ENCODE measurements at places on chromosomes 12 and 14.

DNA sequence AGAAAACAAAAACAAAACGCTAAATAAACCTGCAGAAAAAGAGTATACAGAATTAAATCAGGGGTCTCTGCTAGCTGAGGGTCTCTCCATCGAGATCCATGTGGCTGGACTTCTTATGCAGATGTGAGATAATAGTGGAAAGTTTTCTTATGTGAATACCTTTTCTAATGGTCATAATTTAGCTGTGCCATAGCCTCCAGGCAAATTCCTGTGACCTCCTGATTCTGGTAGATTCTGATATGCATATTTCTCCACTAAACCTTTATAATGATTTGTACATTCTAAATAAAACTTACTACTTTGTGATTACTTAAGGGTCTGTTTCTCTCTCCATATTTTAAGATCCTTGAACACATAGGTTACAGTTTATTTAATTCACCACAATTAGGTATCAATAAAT lies 1002.6 kb downstream of the GALC start:
- DNase-seq: no peak

GRCh38 chr12:53710091-53710490 lies 17.2 kb downstream of the CALCOCO1 start:
- no peak for DNase-seq

DNA sequence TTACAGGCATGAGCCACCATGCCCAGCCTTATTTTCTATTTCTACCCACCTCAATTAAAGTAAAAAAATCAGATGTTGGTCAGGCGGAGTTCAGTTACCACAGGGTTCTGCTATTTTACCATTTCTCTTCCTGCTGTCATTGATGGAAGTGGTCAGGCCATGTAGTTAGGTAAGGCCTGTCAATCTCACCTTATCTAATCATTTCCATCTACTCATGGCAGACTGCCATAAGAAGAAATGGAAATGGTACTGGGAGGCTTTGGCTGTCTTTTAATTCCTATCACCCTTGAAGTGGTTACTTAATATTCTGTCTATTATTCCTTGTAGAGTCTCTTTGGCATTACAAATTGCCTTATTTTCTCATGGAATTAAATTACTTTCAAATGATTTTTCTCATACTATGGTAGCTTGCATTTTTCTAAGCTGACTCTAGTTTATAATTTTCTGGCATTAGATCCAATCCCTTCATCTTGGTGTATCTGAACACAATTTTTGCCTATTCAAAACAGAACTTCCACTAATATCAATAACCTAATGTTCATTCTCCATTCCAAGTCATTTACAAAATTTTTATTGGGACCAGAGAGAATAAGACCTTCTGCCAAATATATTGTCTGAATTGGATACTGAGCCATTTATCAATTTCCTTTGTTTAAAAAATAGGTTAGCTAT lies 198.7 kb downstream of the DACT1 start:
- no peak for DNase-seq

DNA sequence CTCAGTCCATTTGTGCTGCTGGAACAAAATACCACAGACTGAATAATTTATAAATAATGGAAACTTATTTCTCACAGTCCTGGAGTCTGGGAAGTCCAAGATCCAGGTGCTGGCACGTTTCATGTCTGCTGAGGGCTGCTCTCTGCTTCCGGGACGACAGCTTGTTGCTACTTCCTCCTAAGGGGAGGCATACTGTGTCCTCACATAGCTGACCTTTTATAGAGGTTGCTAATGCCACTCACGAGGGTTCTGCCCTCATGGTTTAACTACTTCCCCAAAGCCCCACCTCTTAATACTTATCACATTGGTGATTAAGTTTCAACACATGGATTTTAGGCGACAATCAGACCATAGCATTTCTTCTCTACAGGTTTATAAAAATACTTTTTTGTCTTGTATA lies 411.1 kb downstream of the NRXN3 start:
- DNase-seq: no peak

DNA sequence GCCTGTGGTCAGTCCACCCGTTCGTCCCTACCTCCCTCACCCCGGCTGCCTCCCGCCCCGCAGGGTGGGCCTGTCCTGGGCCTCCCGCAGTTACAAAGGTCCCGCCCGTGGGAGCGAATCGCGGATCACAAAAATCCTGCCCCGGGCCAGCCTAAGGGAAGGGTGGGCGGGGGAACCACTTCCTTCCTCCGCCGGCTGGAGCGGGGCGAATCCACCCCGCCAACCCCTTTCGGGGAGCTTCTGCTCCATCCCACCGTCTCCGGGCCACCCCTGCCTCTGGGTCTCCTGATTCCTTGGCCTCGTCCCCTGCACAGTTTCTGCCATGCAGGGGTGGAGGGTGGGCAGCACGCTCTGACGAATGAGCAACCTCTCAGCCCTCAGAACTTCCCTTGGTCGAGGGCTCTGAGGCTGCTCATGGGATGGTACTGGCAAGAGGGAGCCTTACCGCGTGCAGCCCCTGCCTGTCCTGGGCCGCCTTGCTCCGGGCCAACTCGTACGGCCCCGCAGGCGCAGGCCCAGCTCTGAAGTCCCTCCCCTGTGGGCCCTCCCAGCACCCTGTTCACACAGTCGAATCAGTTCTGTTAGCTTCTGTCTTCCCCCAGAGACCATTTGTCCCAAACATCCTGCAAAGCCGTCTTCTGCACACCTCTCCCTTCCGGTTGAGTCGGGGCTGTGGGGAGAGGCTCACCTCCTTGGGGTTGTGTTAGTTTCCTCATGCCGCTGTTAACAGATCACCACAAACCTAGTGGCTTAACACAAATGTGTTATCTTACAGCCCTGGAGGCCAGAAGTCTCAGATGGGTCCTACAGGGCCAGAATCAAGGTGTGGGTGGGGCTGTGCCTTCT lies 589 bp upstream of the HVCN1 start:
- peak; percentile 82 for DNase-seq

DNA sequence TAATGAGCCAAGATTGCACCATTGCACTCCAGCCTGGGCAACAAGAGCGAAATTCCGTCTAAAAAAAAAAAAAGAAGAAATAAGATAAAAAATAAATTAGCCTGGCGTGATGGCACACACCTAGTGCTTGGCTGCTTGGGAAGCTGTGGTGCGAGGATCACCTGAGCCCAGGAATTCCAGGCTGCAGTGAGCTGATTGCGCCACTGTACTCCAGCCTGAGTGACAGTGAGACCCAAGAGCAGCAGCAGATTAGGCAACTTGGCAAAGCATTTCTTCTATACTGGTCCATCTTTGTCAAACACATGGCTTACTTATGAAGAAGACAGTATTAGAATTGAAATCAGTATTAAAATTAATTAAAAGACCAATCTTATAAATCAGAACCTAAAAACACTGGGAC lies 6.3 kb downstream of the GON7 start:
- DNase-seq: no peak

DNA sequence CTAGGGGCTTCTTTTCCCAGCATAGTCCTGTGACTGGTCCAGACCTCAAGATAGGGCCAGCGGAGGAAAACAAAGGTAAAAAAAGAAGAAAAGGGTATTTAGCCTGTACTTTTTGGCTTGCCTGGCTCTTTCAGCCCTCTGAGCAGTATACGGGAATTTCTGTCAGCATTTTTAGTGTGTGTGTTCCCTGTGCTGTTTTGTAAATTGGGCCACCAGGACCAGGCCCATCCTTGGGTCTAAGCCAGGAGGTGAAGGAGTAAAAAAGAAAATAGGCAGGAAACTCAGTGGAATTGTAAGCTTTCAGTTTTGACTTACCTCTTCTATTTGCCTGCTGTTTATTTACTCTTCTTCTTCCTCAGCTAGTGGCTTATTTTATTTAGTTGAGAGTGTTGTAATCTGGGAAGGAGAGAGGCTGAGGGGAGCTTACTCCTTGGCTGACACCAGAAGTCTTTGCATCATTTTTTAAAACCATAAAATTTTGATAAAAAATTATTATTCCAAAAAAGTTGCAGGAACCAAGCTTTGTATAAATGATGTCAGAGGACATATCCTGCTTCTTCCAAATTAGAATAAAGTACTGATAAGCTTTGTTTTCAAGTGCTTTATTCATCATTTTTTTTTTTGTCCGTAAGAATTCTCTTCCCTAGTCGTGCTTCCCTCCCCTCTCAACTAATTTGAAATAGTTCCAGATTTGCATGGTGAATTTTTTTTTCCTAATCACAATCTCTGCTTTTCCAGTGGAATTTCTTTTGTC lies 63.7 kb downstream of the DIP2B start:
- no peak for DNase-seq

GRCh38 chr12:52561880-52562449 lies 9.0 kb upstream of the KRT71 start:
- peak; percentile 14 for DNase-seq

DNA sequence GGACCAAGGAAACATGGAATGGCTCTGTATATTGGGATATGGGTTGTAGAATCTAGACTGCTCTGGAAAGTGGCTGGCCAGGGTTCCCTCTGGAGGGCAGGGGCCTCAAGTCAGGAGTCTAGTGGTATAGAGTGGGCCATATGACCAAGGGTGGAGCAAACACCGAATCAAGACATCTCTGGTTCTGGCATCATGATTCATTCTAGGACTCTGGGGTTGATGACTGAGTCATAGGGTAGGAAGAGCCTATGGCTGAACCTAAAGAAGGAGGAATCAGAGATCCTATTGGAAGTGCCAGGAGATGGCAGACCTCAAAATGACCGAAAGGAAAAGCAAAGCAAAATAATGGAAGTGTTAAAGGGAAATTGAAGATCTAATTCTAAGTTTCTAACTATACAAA lies 356.4 kb upstream of the PRICKLE1 start:
- no peak for DNase-seq

- no peak for DNase-seq
Measured at GRCh38 chr14:67999290-67999689, 179.7 kb downstream of the RAD51B start.

- peak; percentile 58 for DNase-seq
Measured at GRCh38 chr12:121801595-121802484, 2.0 kb upstream of the SETD1B start.

DNA sequence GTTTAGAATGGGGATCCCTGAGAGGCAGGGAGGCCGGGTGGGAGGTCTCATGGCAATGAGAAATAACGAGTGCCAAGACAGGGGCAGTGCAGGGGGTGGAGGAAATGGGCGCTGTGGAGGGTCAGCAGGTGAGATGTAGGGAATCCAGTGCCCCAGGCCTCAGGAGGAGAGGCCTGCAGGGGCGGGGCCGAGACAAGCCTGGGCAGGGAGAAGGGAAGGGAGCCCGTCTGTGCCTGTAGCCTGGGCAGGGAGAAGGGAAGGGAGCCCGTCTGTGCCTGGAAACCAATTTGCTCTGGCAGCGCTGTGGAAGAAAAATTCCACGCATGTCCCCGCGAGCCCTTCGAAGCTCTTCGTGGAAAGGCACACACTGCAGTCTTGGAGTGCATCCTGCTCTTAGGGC lies 10.6 kb upstream of the NCOR2 start:
- no peak for DNase-seq

GRCh38 chr12:104516821-104517220 lies 60.1 kb downstream of the CHST11 start:
- no peak for DNase-seq

GRCh38 chr12:113197518-113198077 lies 12.1 kb downstream of the RITA1 start:
- no peak for DNase-seq

DNA sequence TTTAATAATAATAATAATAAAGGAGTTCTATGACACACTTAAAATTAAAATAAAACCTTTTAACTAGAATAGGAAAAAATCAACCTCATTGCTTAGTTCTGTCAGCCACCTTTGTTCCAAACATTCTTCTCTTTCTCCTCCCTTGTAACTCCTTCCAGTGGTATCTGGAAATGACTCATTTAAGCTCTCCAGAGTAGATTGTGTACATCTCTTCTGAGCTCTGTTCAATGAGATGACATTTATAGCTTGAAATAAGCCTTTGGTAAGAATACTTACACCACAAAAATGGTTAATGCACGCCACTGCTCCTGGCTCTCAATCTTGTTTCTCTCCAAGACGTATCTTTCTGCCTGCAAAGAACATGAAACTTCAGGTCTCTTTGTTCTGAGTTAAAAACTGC lies 70.3 kb downstream of the STAB2 start:
- DNase-seq: no peak

GRCh38 chr14:89096946-89097345 lies 272.5 kb downstream of the TTC8 start:
- no peak for DNase-seq

DNA sequence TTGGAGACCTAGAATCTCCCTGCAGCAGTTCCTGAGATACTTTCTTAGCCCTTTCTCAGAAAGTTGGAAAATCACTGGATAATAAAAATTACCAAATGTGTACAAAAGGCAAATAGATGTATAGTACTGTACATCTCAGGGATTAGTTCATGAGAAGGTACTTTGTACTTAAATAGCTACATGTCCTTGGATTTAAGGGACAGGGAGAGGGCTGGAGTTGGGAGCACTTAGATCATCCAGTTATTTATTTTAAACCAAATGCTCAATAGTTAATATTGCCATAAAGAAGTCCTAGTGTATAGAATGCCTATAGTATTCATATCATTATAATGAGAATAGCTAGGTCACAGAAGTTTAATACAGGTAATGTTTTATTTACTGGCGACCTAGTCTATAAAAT lies 13.4 kb downstream of the CDKN3 start:
- no peak for DNase-seq

GRCh38 chr14:91289464-91289863 lies 45.0 kb upstream of the GPR68 start:
- DNase-seq: no peak

- no peak for DNase-seq
Measured at GRCh38 chr12:57734591-57734990, 4.0 kb downstream of the AGAP2 start.

DNA sequence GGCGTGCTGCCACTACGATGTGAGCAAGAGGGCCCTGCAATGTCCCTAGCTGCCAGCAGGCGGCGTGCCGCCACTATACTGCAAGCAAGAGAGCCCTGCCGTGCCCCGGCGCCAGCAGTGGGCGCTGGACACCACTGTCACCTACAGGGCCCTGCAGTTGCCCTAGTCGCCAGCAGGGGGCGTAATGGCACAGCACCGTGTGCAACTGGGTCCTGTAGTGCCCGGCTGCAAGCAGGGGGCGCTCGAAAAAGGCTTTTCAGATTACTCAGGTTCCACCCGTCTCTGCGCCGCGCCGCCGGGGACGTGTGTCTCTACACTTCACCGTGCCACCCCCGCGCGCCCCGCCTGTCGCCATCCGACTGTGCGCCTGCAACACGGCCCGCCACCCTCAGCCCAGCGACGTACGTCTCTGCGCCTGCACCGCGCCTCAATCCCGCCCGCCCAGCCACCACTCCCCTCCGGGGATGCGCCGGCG lies 1356.9 kb downstream of the TMEM121 start:
- peak; percentile 55 for DNase-seq

DNA sequence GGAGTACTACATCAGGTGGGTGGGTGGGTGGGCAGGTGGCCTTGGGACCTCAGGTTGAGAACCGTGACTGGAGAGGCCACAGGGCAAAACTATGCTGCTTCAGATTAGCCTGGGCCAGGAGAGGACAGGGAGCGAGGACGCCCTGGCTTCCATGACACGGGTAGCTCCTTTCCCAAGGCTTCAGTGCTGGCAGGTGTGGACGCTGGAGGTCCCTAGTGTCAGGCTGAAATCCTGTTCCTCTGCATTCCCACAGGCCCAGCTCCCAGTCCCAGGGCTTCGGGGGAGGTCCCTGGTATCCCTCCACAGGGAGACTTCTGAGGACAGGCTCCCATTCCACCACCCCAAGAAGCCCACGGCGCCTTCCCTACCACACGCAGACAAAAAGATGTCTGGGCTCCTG lies 31.6 kb downstream of the CCDC92 start:
- no peak for DNase-seq

GRCh38 chr14:61102549-61103466 lies 121.8 kb downstream of the SLC38A6 start:
- DNase-seq: no peak

GRCh38 chr14:22338917-22339715 lies 249.9 kb downstream of the DAD1 start:
- no peak for DNase-seq

GRCh38 chr12:119047641-119048040 lies 66.3 kb downstream of the SRRM4 start:
- no peak for DNase-seq
